D341Med (cell line): ENCODE measurements at places on chromosomes 2 and 18.

DNA sequence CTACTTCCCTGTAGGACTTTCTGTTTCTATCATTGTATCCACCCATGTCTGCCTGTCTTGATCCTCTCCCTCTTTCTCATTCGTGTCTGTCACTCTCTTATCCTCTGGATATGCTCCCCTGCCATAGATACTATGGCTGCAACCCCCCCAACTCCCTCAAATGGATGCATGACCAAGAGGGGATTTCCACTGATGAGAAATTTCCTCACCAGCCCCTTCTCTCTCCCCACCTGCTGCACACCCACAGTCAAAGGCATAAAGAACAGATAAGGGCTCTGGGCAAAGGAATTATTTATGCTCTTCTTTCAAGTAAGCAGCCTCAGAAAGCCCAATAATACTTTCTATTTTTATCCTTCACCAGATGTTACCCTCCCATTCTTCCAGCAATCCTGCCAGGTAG is 121.3 kb downstream of the FOXI3 start:
- DNase-seq: no peak

GRCh38 chr2:85326406-85327159 is 1.2 kb downstream of the TGOLN2 start:
- DNase-seq: no peak

DNA sequence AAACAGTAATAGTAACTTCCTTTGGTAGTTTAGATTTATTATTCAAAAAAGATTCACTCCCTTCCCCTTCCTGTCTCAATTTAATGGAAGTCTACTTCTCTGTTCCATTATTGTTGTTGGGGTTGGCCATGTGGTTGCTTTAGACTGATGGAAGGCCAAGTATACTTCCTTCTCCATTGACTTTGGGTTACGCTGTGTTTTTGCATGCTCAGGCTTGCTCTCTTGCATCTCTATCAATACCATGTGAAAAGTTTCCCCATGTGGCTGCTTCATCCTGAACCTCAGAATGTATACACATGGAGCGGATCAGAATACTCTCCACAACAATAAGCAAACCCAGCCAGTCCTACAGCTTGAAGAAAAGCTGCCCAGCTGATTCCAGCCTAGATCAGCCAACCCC is 20.3 kb downstream of the CFAP210 start:
- DNase-seq: no peak

DNA sequence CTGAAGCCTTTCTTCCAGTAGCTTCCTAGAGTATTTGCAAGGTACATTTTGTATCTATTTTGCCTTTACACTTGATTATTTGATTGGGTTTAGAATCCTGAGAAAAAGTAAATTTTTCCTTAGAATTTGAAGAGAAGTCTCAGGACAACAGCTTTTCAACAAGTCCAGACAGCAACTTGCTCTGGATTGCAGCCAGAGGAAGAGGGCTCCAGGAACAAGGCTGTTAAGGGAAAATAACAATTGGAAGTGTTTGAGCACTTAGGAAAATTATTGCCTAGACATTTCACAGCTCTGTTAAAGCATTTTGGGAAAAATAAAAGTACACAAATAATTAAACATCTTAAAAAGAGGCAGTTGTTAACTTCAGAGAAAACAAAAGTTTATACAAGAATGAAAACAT is 58.3 kb upstream of the RAPGEF4 start:
- DNase-seq: no peak

GRCh38 chr2:130755256-130756052 is at the start of gene AMER3:
Gene AMER3 (plus strand): TSS chr2:130755540. CDS start chr2:130762073, 6,533 bp downstream.
- peak; percentile 46 for DNase-seq

DNA sequence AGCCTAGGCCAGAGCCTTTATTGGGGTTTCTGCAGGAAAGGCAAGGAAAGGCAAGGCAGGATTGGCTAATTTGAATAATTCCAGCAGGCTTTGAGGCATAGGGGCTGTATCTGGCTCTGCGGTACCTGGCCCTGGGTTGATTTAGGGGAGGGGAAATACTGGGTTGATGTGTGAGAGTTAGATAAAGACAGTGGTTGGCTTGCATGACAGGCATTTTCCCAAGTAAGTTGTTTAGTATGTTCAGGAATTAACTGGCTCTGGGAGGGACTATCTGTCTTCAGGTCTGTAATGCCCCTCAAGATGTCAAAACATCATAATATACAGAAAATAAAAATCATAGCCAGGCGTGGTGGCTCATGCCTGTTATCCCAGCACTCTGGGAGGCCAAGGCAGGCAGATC is 98.7 kb downstream of the UBR3 start:
- no peak for DNase-seq

GRCh38 chr2:230865307-230865765 is 594 bp downstream of the ITM2C start:
- DNase-seq: no peak

DNA sequence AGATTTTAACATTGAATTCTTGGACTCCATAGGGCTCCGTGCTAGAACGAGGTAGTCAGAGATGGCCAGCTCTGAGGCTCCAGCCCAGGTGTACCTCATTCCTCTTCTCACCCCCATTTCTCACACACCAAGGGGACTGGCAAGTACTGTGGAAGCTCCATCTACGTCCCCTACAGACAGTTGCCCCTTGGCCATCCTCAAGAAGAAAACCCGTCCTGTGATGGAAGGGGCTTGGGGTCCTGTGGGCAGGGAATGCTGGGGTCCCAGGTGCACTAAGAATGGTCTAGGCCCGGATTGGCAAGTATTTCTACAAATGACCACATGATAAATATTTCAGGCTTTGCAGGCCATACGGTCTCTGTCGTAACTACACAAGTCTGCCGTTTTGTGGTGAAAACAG is 110.3 kb downstream of the PDCL3 start:
- DNase-seq: no peak

- DNase-seq: no peak
Observed at GRCh38 chr2:240199133-240199870, 58.8 kb upstream of the OTOS start.

- DNase-seq: no peak
Observed at GRCh38 chr2:106653465-106653864, 166.3 kb downstream of the CD8B2 start.

DNA sequence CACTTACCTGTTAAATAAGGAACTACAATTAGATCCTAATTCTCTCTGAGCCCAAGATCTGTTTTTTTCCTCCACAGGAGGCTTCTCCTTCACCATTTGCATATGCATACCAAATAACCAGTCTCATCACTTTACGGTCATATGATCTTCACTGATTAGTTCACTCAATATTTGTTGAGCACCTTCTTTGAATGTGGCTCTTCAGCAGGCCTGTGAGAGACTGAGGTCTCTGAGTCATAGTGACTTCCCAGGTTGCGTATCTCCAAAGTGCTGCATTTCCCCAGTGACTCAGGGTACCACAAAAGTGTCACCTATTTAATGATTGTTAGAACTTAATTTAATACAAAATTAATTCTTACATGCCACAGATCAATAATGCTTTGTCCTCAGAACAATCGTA is 108.8 kb upstream of the TRIB2 start:
- no peak for DNase-seq
